ENCODE measurements at places on chromosomes 4 and X.

DNA sequence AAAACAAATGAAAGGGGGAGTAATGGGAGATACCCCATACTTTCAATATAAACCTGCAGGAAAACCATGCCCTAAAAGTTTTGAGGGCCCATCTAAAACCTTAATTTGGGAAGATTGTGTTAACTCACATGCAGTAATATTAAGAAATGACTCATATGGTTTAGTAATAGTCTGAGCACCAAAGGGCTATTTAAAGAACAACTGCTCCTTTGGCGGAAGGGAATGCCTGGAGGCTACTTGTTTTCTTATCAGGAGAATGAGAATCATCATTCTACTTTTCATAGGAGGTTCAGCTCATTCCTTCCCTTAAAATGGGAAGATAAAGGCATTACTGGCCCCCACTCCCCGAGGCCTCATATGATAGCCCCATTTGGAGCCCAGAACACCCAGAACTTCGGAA is 47.6 kb downstream of the SPIN3 start:
- DNase-seq: no peak

DNA sequence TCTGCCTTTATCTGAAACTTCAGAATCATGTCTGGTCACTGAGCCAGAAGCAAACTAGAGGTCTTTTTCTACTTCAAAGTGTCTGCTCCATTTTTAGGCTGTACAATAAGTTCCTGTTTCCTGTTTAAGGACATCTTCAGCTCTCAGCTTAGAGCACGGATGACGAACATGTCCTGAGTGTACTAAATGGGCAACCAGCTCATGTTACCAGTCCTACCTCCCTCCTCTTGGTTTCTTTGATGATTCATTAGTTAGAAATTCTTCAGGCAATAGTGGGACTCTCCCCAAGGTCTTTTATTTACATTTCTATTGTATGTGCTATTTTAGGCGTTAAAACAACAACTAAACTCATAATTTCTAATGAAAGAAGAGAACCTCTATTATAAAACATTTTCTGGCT is 58.0 kb downstream of the ENPEP start:
- DNase-seq: no peak

GRCh38 chr4:189177130-189177529 is 763.5 kb upstream of the FRG1 start:
- DNase-seq: no peak

DNA sequence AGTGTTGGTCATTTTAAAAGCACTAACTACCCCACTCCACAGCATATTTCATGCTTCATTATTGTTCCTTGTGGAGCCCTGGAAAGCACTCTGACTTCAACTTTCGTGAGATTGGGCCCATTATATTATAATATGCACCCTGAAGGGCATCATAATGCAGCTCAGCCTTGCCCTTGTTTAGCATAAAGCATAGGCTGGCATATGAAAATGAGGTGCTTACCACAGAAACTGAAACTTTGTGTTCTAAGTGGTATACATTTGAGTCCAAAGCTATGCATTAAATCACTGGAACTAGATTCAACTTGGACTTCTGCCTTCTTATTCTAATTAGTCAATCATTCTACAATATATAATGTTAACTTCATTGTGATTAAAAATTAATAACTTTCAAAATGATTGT is 1027.9 kb downstream of the STIM2 start:
- no peak for DNase-seq

DNA sequence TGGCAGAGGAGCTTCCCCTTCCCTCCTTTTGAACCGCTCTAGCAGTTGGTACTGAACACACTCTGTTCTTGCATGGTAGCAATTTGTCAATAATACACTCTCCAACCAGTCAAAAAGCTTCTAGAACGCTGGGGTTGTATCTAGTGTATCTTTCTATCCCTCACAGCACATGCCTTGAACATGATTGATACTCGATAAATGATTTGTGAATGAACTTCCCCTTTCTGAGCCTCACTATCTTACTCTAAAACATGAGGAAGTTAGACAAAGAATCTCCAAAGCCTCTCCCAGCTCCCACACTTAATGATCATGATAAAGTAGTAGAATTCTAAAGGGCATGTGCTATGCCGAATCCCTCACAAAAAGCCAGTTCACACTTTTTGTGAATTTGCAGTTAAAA is 64.4 kb downstream of the DLG3 start:
- DNase-seq: no peak

- DNase-seq: no peak
Measured at GRCh38 chrX:13180807-13181206, 136.4 kb upstream of the FAM9C start.

- DNase-seq: no peak
Measured at GRCh38 chr4:175770555-175770954, 41.5 kb downstream of the GPM6A start.

DNA sequence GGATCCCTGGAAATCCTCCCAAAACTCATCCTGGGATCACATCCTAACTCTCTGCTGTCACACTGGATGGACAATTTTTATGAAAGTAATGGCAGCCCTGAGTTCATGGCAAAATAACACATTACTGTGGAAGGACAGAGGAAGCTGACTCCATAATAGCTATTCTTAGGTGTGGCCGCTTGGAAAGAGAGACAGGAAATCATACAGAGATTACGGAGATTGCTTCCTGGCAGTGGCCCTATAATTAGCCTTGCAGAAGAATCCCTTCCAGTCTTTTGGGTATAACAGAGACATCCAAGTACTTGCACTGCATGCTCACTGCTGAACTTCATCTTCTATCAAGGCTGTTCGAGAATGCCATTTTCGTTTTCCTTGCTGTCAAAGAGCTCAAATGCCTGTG is 133.1 kb upstream of the VCX start:
- no peak for DNase-seq

DNA sequence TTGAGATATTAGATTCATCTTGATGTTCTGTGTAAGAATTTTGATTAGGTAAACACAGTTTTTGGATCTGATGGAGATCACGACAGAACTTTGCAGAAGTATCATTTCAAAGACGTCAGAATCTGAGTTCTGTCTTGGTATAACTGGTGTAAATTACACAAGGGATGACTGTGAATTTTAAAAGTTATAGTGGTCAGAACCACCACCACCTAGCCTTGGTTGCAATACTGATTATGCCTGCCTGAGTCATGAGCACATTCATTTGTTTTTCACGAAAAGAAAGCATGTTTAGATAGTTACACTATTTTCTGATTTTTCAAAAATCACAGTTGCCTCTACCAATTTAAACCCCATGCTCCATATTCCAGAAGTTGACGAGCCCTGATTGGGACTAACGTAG is 54.8 kb downstream of the ZFX start:
- DNase-seq: no peak

DNA sequence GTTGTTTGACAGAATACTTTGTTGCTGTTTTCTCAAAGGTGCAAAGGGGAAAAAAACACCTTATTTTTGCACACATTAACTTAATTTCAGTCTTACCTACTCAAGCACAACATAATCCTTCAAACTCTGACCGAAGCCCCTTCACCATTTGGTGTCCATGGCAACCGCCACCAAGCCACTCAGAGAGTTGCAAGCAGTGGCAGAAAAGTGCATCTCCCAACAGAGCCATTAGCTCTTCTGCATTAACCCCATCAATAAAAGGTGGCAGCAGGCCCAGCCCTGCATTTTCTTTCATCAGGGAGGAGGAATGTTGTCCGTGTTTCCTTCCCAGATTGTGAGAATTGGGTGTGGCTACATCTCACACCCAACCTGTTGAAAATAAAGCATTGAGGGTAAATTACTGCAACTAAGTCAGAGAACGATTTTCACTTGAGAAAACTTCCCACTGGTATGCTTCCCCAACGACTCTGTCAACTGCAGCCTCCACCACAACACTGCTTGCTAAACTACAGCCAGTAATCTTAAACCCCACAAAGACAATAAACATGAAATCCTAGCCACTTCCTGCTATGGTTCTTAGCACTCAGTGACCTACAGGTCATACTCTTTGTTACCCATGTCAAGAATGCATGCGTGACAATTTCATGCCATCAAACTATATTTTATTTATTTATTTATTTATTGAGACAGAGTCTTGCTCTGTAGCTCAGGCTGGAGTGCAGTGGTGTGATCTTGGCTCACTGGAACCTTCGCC is 154.0 kb downstream of the GRIA3 start:
- DNase-seq: no peak

DNA sequence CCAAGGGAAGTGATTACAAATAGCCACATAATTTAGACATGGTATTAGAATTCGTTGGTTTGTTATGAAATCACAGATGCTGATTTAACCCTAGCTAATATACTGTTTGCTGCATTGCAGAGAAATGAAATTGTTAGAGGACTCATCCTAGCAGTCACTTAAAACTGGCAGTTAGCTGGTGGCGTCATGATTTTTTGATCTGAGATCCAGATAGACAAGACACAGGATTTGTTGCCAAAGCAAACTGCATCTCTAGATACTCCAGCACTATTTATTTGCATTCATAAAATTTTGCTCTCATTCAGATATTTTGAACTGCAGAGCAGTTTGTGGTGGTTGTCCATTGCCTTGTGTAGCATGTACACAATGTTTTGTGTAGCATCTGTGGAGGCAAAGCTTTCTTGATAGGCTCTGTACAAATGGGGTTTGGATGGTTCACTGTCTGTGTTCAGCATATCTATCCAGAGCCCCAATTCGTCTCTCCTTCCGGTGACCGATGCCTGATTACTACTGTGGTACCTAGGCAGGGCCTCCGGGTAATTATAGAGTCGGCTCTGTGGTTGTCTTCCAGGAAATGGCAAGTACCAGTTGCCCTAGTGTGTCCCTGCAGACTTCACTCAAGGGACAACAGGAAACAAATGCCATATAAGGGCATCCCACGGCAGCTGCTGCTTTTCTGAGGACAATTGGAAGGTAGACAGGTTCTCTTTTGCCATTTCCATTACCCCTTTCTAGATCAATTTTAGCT is 30.1 kb upstream of the SPARCL1 start:
- DNase-seq: no peak

DNA sequence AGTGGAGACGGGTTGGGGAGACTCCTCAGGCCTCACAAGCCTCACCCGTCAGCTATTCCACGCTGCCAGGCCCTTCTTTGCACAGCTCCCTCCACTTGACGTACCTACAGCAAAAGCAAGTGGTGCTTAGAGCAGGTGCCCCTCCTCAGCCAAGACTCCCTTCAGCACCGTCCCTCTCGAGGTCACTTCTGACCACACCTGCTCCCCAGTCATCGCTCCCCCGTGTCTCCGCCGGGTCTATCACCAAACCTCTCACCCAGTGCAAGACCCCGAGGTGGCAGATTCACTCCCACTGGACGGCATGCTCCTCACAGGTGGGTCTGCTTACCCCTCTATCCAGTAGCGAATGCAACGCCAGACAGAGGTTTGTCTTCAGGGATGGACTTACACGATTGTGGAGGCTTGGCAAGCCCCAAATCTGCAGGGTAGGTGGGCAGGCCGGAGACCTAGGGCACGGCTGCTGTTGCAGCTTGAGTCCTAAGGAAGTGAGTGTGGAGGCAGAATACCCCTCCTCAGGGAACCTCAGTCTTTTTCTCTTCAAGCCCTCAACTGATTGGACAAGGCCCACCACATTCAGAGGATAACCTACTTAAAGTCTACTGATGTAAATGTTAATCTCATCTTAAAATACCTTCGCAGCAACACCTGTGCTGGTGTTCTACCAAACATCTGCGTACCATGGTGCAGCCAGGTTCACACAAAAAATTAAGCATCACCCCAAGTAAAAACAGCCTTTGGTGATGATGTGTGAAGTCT is 14.5 kb upstream of the HELT start:
- DNase-seq: no peak

GRCh38 chr4:88014386-88014905 is 7.0 kb downstream of the PKD2 start:
- no peak for DNase-seq

DNA sequence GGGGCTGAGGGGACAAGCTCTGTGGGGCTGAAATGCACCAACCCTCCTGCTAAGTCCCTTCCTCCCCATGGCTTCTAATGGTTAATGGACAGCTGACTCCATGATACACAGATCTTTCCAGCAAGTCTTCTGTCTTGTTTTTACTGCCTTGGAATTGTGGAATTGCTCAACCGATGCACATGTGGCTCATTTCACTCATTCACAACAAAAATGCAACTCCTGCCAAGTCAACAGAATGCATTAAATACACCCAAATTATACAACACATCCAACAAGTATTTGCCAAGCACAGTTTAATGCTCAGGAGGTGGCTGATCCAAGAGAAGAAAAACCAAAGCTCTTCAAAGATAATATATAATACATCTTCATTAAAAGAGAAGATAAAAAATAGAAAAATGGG is 61.9 kb upstream of the PAGE4 start:
- DNase-seq: no peak

DNA sequence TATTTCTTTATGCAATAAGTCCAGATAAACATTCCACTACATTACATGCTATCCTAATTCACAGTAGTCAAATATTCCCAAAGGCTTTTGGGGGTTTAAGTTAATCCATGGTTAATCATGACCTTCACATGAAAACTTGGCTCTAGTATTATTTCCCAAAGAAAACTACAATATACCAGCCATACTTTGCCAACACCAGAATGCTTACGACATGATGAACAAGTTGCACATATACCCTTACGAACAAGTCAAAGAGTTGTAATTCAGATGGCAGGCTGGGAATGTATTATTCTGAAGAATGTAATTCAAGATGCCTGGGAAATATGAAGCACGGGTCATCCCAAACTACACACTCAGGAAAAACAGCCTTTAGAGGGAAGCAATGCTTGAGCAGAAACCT is 499.6 kb downstream of the PPARGC1A start:
- DNase-seq: no peak

DNA sequence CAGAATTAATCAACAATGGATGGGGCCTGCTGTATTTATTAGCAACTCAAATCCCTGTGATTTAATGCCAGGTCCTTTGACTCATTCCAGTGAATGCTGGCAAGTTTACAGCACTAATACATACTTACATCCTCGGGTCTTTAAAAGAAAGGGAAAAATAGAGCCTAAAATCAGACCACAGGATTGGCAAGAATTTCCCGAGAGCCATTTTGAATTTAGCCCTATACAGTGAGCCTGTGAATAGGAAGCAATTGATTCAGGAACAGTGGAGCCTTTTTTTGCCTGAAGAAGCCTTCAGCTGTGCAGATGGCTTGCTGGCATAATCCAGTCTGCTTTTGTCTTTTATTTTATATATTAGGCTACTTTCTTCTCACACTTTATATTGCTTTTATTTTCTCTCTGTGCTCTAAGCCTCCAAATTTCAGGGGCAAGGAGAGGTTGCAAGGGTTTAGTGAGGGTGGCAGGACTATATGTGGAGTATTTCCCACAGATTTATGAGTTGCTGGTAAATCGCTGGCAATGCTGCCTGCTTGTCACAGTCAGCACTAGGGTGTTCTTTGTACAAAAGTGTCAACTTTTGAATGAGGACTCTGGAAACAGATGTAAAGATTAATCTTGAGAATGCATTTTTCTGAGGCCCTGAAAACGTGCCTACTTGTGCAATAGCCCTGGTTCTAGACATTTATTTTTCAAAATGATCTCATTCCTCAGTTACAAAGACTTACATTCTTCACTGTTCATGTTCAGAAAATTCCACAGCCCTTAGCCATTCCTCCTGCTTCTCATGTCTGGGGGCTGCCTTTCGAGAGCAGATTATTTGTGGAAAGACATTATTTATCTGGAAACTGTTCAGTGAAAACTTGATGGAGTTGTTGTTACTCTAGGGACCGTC is 303.5 kb downstream of the SPRY1 start:
- no peak for DNase-seq

- no peak for DNase-seq
Measured at GRCh38 chr4:8646296-8647093, 53.9 kb downstream of the CPZ start.
